ENCODE measurements at places on chromosomes 11 and 22. TPM values are rescaled to one million over a fixed set of nuclear protein-coding genes. Genes with fewer than 3 reads are reported as not detected.

GRCh38 chr11:5689551-5689983 lies at the start of gene TRIM22:
Gene TRIM22, plus strand, starts transcription at chr11:5689790. Its CDS starts 6,443 bp downstream, at chr11:5696233.
- DNase-seq: no peak

- no peak for DNase-seq
These were observed 39.2 kb downstream of the ZFTA start for GRCh38 chr11:63729326-63729725.

GRCh38 chr22:44891791-44892190 lies 118.0 kb downstream of the PHF21B start:
- DNase-seq: no peak

CRY2 gene
- 2.5 TPM for total RNA-seq

GRCh38 chr11:103584021-103584420 lies 452.4 kb upstream of the DDI1 start:
- no peak for DNase-seq

GRCh38 chr22:46663436-46664100 lies 43.4 kb downstream of the GRAMD4 start:
- no peak for DNase-seq

- DNase-seq: no peak
These were observed 2.6 kb upstream of the ATP5MGL start for GRCh38 chr22:42642806-42643633.

- DNase-seq: peak; percentile 64
These were observed 49.9 kb downstream of the STIM1 start for GRCh38 chr11:3905080-3905953.

- DNase-seq: no peak
These were observed at the start of gene IZUMO1R for GRCh38 chr11:94303966-94304958. Gene IZUMO1R, plus strand, starts transcription at chr11:94304580. Its CDS starts 1,057 bp downstream, at chr11:94305637.

SEPTIN3 gene
- 0.45 TPM for total RNA-seq

DNA sequence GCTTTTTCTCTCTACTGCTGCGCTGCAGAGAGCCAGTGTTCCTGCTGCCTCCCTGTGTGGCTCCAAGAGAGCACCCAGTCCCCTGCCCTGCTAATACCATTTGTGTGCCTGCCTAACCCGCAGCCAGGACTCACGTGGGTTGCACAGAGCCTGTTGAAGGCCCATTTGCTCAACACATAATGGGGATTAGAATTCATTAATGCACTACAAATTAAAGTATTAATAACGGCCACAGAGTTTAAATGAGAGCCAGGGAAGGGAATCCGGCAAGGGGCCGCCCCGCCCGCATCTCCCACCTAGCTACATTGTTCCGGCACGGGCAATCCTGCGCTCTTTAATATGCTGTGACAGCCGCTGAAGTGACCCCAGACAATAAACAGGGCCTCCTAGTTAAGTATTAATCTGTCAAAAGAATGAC lies 211.3 kb downstream of the NXPE2 start:
- DNase-seq: no peak

GRCh38 chr22:46373159-46373558 lies 37.6 kb downstream of the TRMU start:
- DNase-seq: no peak

DNA sequence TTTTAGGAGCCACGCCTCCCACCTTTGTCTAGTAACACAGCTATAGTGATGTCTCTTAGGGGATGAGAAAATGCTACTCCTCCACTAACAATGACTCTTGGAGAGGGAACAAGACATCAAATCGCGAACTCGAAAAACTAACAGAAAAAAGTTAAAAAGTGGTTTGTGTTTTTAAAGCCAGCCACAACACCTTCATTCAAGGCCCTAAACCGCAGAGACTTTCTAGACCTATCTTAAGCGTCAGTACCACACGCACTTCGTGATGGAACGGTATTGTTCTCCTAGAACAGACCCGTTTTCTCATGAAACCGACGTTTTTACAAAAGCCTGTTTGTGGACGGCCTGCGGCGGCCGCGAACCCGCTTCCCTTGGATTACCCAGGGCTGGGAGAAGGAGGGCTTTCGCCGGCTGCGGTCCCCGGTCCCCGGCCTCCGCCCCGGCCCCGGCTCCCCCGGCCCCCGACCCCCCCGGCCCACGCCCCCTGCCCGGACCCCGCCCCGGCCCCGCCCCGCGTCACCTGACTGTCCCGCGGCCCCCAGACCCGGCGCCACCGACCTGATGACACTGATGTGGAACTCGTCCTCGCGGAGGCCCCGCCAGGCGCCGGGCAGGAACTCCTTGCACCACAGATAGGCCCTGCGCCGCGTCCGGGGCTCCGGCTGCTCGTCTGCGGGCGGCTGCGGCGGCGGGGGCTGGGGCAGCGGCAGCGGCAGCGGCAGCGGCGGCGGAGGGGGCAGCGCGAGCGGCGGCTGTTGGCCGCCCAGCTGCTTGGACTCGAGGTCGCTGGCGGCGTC lies 718 bp downstream of the CHKA start:
- no peak for DNase-seq
